ENCODE measurements at places on chromosomes 7 and 10. TPM values are rescaled to one million over a fixed set of nuclear protein-coding genes. Genes with fewer than 3 reads are reported as not detected.

Gene FAM131B
- 2.9 TPM for total RNA-seq

Gene SPDYE9
- total RNA-seq = not detected

Gene CALHM3
- not detected for total RNA-seq

Gene SEMA3C
- total RNA-seq = 55.4 TPM

Measured in pericardium fibroblast (primary cell).